ENCODE measurements at places on chromosomes 16 and 17.

GRCh38 chr17:67801626-67802175, 23.6 kb upstream of the BPTF start:
- no peak for DNase-seq

GRCh38 chr17:39144416-39144840, 7.0 kb downstream of the PLXDC1 start:
- DNase-seq, result no peak

GRCh38 chr16:12661656-12662172, 142.0 kb downstream of the CPPED1 start:
- DNase-seq, result no peak

GRCh38 chr16:89089120-89089519, 4.5 kb upstream of the ACSF3 start:
- DNase-seq, result no peak

DNA sequence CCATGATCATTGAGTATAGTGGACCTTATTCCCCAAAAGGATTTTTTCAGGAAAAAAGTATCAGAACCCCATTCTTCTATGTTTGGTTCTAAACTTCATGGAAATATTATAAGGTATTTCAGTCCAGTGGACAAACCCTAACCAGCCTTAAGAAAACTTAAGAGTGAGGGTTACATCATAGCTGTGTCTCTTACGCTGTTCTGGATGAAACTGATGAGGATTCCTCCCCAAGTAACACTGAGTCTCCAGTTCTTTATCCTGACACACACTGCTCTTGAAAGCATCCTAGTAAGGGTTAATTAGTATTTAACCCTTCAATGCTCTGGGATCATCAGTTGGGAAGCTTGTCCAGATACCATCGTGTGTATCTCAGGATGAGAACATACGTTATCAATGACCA, 5.0 kb downstream of the LYRM1 start:
- DNase-seq, result no peak

DNA sequence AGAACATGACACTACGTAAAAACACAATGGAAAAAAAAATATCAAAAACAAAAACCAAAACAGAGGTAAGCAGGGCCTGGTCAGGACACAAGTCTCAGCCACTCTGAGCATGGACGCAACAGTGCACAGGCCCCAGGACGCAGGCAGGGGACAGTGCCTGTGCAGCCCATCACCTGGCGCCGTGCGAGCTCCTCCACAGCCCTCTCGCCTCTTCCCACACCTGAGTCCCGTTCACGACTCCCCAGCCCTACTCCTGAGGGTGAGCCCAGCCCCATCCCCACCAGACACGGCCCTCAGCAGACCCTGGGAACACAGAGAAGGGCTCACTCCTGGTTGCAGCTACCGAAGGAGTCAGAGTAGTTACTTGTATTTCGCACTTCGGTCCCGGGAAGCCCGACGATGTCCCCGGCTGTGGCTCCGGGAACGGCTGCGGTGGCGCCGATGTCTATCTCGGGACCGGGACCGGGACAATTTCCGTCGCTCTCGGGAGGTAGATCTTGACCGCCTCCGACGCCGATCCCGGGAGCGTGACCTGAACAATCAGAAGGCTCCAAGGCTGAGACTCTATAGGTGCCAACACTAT, 9.4 kb downstream of the HBQ1 start:
- DNase-seq, result no peak

- DNase-seq, result no peak
These were observed 209.6 kb upstream of the CACNG5 start for GRCh38 chr17:66625311-66625767.

DNA sequence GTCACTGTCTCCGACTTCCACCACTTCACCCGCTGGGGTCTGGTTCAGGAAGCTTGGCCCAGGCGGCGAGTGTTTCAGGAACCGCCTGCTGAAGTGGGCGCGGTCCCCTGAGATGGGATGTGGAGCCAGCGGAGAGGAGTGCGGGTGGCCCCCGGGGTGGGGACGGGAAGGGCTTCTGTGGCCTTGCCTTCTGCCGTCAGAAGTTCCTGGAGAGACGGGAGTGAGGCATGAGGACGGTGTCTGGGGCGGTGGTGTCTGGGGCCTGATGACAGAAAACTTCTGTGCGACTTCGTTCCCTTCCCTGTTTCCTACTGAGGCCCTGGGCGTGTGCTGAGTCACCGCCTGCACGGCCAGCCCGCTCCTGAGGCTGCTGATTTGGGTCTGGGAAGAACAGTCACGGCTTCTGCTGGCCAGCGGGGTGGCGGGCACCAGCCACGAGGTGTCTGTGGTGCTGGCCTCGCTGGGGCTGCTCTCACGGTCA, 12.3 kb upstream of the NLRC3 start:
- no peak for DNase-seq

- DNase-seq, result no peak
These were observed 1.6 kb downstream of the CTCF start for GRCh38 chr16:67563708-67564468.

GRCh38 chr16:89619840-89620239, 6.4 kb downstream of the DPEP1 start:
- DNase-seq, result no peak

DNA sequence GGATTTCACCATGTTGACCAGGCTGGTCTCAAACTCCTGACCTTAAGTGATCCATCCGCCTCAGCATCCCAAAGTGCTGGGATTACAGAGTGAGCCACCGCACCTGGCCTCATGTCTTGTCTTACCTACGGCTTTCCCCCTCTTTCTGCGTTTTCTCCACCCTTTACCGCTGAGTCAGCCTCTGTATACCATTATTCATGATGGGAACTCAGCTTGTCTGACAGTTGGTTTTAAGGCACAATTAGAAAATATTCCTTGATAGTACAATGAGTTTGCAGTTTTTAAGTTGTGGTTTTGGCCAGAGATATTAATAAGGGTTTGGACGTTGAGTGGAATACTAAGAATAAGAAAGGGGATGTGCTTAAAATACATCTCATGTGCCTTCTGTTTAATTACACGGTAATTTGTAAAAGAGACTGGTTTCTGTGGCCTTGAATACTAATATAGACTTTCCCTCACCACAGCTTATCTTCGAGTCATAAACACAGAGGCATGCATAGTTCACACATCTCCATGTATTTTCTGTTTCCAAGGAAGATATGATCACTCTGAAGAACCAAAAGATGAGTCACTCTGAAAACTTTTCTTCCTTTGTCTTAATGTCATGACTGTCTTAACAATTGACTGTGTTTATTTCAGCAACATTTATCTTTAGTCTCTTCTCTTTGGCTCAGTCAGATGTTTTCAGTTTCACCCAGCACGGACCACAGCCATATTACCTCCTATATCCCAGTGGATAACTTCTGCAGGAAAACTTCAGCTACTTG, 54.4 kb downstream of the PITPNC1 start:
- no peak for DNase-seq

- DNase-seq, result no peak
These were observed 24.2 kb downstream of the XPO6 start for GRCh38 chr16:28187595-28188004.

DNA sequence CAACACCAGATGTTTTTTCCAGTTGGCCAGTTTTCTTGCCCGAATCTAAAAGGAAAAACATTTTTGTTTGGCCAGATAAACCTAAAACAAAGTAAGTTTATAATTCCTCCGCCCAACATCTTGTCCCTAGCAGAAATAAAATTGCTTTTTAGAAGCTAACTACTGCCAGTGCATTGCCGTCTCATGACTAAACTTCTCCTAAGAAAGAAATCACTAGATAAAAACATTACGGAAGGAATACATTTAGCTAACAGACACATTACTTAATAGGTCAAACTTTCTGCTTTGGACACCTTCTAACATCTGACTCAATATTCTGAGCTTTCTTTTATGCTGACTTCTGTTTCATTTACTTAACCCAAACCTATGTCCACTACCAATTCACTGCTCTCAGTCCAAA, 36.2 kb downstream of the FBXL20 start:
- no peak for DNase-seq

GRCh38 chr16:75378616-75379015, 54.7 kb downstream of the CFDP1 start:
- DNase-seq, result no peak

- no peak for DNase-seq
These were observed 39.8 kb upstream of the TOM1L1 start for GRCh38 chr17:54860617-54861470.

DNA sequence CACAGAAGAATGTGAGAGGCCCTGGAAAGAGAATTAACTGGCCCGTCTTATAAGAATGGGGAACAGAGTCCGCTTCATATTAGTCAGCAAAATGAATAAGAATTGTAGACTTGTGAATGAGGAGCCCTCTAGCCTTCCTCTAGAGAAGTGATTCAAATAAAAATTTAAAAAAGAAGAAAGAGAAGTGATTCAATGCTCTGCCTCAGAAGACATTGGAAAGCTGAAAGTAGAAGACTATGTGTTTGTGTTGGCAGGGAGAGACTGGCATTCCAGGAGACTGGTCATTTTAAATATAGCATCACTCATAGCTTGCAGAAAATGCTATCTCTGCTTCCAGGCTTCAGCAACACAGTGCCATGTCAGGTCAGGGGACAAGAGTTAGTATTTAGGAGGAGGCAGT, 190.6 kb upstream of the HS3ST3A1 start:
- DNase-seq, result no peak

DNA sequence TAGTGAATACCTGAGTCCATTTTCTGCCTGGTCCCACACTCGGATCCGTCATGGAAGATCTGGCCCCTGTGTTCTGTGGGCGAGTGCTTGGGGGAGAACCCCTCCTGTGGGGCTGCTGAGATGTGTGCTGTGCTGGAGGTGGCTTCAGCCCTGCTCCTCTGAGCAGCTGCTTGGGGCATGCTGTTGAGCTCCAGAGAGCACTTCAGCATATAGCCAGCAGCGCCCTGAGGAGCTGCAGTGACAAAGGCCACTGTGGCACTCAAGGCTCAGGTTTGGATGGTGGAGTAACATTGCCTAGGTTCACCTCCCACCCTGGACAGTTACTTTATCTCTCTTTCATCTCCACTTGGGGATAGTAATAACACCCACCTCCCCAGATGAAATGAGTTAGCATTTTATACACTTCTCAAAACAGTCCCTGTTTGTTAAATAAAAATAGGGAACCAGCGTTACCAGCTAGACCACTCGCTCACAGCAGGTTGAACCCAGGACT, 75.3 kb downstream of the KSR1 start:
- no peak for DNase-seq

DNA sequence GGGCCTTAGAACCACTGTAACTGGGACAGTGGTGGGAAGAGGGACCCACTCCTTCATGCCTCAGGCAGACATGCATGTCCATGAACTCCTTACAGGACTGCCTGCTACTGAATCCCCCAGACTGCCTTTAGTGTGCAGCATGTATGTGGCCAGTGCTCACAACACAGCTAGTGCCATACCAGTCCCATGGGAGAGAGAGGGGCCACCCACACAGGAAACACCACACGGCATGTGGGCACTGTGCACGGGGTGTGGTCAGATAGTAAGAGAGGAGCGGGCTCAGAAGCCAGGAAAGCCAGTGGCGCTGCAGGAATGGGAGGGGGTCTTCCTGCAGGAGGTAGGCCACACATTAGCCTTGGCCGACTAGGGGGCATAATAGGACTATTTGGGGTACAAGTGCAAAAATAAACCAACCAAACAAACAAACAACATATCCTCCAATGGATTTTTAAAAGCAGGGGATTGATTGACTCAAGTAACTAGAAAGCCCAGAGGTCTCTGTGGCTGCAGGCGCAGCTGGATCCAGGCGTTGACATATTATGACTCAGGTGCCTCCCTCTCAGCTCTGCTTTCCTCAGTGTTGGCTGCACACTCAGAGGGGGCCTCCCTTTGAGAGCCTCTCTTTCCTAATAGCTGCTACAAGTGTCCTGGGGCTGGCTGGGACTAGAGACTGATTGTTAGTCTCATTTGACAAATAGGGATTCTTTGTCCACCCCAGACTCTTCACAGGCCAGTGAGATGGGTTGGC, 104.4 kb downstream of the AMFR start:
- DNase-seq, result no peak

DNA sequence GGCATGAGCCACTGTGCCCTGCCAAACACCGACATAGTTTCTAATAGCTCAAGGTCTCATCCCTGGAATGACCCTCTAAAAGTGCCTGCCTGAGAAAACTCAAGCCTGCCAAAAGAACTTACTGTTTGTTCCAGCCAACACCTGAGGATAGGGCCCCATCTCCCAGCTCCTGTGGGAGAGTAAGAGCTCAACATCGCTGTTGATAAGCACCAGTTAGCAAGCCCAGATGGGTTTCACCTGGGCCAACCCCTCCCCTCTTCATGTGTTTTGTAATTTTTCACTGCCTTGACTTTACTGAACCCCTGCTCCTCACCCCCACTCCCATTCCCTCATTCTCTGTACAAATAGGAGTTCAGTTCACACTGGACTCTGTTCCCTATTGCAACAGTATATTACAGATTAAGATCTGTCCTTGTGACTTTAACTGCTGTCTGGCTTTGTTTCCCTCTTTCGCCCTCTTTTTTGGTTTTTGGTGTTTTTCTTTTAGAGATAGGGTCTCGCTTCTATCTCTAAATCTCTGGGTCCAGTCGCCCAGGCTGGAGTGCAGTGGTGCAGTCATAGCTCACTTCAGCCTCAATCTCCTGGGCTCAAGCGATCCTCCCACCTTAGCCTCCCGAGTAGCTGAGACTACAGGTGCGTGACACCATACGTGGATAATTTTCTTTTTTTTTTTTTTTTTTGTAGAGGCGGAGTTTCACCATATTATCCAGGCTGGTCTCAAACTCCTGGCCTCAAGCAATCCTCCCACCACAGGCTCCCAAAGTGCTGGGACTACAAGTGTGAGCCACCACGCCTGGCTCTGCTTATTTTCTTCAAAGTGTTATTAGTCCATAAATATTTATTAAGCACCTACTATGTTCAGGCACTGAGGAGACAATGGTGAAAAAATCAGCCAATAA, 12.3 kb downstream of the NUPR1 start:
- DNase-seq, result no peak

GRCh38 chr16:49745311-49745747, 110.6 kb downstream of the ZNF423 start:
- DNase-seq, result no peak

- DNase-seq, result no peak
These were observed 26.6 kb upstream of the SLC13A2 start for GRCh38 chr17:28446716-28447395.

GRCh38 chr16:87956365-87957231, 5.4 kb downstream of the BANP start:
- DNase-seq, result no peak

DNA sequence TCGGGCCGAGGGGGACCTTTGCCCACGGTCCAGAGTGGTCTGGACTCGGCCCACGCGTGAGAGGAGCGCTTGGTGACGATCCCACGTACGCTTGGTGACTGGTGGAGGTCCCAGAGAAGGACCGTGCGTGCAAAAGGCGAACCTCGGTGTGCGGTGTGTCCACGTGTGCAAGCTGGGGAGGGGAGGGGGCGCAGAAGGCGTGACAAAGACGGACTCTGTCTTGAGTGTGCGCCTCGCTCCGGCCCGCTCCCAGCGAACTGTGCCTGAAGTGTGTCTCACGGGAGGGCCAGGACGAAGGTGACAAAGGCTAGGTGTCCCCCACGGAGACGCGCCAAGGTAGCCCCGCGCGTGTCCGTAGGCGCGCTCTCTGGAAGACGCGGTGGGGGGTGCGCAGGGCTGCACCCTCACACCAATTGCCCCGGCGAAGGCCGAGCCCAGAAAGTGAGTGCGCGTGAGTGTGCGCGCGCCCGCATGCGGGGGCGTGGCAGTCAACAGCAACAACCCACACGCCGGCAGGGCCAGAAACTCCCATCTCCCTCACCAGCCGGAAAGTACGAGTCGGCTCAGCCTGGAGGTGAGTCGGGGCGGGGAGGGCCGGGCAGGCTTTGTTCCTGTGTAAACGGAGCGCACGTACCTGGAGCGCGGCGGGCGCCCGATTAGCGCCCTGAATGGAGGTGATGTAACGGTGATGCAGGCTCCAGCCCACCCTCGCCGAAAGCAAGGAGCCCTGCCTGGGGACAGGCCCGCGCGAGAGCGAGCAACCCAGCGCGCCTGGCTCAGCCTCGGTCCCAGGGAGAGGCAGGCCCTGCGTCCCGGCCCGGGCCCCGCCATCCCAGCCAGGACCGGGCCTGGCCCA, at the start of gene GPRC5C:
Gene GPRC5C, plus strand, starts transcription at position 521 of the 856 bp plus-strand sequence. CDS start 7,689 bp downstream, outside the sequence.
- no peak for DNase-seq
